ENCODE measurements at places on chromosomes 7 and 10.

- DNase-seq = no peak
Measured at GRCh38 chr7:34758111-34758601, 100.1 kb downstream of the NPSR1 start.

DNA sequence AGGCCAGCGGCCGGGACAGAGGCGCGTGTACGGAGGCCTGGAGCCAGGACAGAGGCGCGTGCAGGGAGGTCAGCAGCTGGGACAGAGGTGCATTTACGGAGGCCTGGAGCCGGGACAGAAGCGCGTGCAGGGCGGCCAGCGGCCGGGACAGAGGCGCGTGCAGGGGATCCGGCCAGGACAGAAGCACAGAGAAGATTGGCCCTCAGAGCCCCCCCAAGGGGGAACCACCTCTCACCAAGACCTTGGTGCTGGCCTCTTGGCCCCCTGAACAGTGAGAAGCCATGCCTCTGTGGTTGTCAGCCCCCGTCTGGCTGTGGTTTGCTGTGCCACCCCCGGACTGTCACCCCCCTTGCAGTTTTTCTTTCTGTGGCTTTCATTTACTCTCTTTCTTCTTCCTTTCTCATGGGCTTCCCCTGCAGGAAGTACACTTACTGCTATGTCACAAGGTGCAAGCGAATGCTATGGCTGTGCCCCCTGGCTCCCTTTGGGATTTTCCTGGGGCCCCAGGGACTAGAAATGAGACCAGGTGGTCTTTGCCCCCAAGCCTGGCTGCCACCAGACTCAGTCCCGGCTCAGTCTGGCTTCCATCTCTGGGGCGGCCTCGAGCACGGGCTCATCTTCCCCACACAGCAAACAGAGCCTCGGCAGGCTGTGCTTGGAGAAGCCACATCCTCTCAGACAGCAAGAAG lies 41.1 kb downstream of the INSIG1 start:
- DNase-seq = no peak

DNA sequence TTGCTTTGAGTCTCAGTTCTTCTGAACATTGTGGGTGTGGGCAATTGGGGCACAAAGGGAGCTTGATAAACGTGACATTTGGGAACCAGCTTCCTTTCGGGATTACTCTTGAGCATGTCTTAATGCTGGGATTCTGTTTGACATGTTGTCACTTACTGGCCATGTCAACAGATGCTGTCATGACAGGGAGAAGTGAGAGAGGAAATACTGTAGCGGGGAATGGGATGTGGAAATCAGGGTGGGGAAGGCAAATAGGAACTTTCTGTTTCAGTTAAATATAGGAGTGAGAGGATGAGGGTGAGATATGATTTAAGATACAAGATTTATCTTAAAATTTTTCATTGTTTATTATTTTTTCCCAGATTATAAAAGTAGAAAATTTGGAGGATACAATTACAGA lies 83.9 kb downstream of the SEC23IP start:
- DNase-seq = no peak

- DNase-seq = no peak
Measured at GRCh38 chr7:35714862-35715261, 19.9 kb upstream of the HERPUD2 start.

GRCh38 chr10:13000431-13000830 lies 1.1 kb downstream of the CCDC3 start:
- no peak for DNase-seq

- DNase-seq = no peak
Measured at GRCh38 chr7:132402751-132403245, 173.5 kb downstream of the PLXNA4 start.

GRCh38 chr7:108140671-108141070 lies 10.5 kb upstream of the LAMB4 start:
- DNase-seq = no peak

DNA sequence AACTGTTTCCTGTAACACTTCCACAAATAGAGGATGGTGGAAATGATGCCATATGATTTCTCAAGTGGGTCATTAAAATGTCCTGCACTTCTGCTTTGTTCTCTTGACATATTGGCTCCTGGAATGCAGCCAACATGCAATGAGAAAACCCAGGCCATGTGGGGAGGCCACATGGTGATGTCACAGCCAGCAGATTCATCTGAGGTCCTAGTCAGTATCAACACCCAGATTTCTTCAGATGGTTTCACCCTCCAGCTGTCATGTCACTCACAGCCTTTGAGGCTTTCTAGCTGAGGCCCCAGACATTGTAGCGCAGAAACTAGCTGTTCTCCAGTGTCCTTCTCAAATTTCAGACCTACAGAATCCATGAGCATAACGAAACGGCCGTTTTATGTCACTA lies 102.3 kb upstream of the NUPR2 start:
- peak; percentile 64 for DNase-seq

DNA sequence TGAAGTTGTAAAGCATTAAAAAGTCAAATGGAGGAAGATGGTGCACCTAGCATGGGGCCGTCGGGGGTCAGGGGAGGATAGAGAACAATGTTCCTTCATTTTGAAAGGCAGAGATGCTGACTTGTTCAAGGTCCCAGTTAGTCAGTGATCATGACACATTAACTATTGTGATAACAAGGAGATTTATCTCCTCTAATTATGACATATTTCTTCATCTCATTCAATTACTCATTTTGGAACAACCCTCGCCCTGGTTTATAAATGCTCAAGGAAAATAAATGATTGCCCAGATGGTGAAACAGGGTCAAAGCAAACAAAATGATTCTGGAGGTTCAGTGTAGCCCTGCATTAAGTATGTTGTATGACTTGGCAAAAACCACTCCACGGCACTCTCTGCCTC lies 106.2 kb downstream of the ITIH5 start:
- no peak for DNase-seq

- no peak for DNase-seq
Measured at GRCh38 chr10:90732581-90732980, 125.3 kb downstream of the HTR7 start.

DNA sequence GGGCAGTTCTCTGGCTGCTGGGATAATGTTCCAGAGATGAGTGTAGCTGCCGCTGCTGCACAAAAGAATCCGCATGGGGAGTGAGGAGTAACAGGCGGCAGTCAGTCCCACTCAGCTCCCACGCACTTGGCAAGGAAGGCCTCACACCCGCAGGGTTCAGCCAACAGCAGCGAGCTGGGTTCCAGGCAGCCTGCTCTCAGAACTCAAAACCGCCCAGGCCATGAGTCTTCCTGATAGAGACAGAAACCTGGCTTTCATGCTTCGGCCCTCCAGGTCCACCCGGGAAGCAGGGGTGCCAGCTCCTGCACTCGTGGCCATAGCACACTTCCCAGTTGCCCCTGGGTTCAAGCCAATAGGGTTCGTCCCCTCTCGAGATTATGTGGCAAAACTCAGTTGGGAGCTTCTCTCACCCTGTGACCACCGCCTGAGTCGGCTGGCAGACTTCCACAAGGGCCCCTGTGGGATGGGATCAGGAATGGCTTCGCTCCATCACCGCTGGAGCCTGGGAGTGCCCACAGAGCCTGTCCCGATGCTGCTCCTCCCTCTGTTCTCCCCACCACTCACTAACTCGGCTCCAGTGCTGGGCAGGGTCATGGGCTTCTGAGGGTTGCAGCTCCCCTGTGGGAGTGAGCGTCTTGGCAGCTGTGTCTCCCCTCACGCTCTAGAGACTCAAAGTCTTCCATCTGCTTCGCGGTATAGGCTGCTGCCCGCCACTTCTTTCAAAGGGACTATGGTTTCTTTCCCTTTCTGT lies 20.6 kb downstream of the CLRN3 start:
- no peak for DNase-seq

GRCh38 chr7:18166002-18166401 lies 138.4 kb upstream of the PRPS1L1 start:
- no peak for DNase-seq

- no peak for DNase-seq
Measured at GRCh38 chr7:7427363-7427762, 108.3 kb downstream of the COL28A1 start.

GRCh38 chr10:113020475-113020753 lies 70.4 kb downstream of the TCF7L2 start:
- no peak for DNase-seq

GRCh38 chr10:15072358-15072757 lies 16.2 kb downstream of the ACBD7 start:
- DNase-seq = no peak

DNA sequence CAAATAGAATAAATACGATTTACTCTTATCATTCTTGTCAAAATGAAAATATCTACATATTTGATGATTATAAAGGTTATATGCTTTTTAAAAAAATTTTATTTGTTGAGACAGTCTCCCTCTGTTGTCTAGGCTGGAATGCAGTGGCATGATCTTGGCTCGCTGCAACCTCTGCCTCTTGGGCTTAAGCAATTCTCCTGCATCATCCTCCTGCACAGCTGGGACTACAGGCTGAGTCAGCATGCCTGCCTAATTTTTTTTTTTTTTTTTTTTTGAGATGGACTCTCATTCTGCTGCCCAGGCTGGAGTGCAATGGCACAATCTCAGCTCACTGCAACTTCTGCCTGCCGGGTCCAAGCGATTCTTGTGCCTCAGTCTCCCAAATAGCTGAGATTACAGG lies 48.9 kb downstream of the PUS7 start:
- DNase-seq = peak; percentile 21

- no peak for DNase-seq
Measured at GRCh38 chr10:42650374-42650773, 12.0 kb upstream of the ZNF33B start.

DNA sequence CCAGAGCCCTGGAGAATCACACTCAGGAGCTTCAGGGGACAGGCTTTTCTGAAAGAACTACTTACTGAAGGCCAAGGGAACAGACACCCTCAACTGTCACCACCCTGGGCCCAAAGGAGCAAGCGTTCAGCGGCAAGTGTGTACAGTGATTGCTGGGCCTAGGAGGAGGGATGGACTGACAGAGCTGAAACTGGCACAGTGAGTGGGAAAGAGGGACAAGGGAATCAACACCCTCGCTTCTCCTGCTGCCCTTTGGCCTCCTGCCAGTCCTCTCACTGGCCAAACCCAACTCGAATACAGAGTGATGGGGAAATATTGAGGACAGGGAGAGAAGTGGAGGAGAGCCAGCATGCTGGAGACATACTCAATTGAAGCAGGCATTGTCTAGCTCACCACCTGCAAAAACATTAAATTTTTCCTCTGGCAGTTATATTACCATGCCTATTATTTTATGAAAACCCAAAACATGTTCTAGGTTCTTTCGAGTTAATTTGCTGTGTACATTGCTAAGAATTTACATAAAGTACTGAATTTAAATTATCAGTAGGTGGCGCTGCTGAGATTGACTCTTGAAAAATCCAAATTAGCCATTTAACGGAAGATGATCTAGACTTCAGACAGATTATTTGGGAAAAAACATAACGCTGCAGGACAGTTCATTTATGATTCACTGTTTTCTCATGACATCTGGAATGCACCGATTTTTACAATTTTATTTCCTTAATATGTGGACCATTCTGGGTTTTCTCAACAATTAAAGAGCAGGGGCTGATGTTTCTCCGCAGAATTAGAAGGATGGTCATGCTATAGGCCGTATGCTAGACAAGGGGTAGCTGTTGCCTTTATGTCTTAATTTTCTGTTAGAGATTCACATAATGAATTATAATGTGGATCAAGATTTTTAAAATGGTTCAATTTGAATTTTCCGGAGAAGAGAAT lies 14.7 kb upstream of the TMEM236 start:
- peak; percentile 55 for DNase-seq

DNA sequence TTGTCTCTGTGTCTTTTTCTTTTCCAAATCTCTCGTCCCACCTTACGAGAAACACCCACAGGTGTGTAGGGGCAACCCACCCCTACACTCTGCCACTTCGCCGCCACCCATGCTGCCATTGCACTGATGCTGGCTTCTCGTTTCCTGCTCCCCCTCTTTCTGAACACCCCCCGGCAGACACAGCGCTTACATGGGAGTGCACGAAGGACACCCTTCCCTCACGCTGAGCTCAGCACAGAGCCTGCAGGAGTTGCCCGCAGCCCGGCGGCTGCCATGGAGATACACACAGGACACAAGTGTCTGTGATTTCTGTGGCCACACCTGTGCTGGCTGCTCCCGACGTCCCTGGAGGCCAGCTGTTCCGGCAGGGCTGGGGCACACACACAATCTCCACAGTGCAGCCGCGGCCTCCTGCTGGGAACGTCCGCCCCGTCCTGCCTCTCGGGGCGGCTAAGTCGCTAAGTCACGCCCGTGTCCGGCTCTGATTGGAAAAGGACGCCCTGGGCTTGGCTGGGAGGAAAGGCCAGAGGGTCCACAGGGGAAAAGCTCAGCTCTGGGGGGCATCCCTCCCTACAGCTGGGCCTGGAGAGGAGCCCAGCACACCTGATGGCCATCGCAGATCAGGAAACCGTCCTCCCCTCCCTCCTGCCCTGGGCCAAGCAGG lies 349.8 kb downstream of the PTPRN2 start:
- peak; percentile 20 for DNase-seq

- DNase-seq = no peak
Measured at GRCh38 chr10:124321433-124322089, 97.2 kb downstream of the OAT start.

- DNase-seq = no peak
Measured at GRCh38 chr10:77253147-77253545, 384.5 kb downstream of the KCNMA1 start.

GRCh38 chr10:125407000-125407502 lies 246.7 kb upstream of the CTBP2 start:
- no peak for DNase-seq

- no peak for DNase-seq
Measured at GRCh38 chr7:138169441-138169851, 93.2 kb downstream of the AKR1D1 start.

All from RPMI8226 (cell line).